ENCODE measurements at places on chromosomes 7 and 10.

DNA sequence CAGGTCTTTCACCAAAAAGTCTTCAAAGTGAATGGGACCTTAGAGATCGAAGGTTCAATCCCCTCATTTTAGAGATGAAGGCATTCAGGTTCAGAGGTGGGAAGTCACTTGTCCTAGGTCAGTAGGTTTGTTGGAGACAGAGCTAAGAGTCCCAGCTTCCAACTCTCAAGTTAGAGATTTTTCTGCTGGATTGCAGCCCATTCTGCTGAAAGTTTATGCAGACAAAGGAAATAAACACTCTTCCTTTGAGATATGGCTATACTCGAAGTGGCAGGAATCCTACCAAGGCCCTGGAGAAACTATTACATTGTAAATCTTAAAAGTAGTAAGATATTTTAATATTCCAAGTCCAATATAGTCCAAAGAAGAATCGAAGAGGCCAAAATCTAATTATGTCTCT, 64.4 kb downstream of the LYZL1 start:
- peaks cover 2% of the 10 kb centered on the region for H3K4me1 ChIP-seq
- H3K36me3 ChIP-seq = no peaks in the 10 kb centered on the region
- peak overlapping the region; percentile 48 for H3K27ac ChIP-seq
- no peaks in the 10 kb centered on the region for H3K27me3 ChIP-seq

DNA sequence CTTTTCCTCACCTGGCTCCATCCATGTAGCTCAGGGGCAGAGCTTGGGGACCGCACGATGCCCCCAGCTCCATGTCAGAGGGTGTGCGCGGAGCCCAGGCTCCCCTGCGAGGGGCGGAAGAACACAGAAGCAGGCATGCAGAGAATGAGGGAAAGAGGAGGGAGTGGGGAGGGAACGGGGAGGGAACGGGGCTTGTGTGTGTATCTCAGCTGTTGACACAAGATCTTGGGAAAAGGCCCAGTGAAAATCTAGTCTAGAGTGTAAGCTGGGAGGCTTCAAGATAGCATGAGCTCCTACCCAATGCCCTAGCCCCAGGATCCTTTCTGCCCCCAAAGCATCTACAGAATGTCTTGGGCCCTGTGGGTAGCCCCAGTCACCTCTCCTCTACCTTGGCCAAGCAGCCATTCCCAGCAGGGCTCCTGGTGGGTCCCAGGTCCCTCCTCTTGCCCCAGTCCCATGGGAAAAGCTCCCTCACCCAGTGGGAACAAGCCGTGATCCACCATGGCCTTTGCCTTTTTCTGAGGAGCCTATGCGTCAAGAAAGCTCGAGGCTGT, 25.1 kb upstream of the NDST2 start:
- no peaks in the 10 kb centered on the region for H3K27me3 ChIP-seq
- no peaks in the 10 kb centered on the region for H3K36me3 ChIP-seq
- no peak overlapping the region for H3K27ac ChIP-seq
- H3K4me1 ChIP-seq = no peaks in the 10 kb centered on the region
- H3K4me3 ChIP-seq = no peak overlapping the region

- H3K4me3 ChIP-seq = no peak overlapping the region
- H3K36me3 ChIP-seq = no peaks in the 10 kb centered on the region
- DNase-seq = no peak
- H3K27ac ChIP-seq = no peak overlapping the region
Observed at GRCh38 chr10:25294032-25294926, 119.5 kb downstream of the GPR158 start.

GRCh38 chr10:22736134-22736533, 21.8 kb upstream of the PIP4K2A start:
- no peaks in the 10 kb centered on the region for H3K4me1 ChIP-seq
- H3K36me3 ChIP-seq = no peaks in the 10 kb centered on the region
- H3K27ac ChIP-seq = no peak overlapping the region
- H3K4me3 ChIP-seq = no peak overlapping the region
- DNase-seq = no peak
- H3K27me3 ChIP-seq = no peaks in the 10 kb centered on the region

DNA sequence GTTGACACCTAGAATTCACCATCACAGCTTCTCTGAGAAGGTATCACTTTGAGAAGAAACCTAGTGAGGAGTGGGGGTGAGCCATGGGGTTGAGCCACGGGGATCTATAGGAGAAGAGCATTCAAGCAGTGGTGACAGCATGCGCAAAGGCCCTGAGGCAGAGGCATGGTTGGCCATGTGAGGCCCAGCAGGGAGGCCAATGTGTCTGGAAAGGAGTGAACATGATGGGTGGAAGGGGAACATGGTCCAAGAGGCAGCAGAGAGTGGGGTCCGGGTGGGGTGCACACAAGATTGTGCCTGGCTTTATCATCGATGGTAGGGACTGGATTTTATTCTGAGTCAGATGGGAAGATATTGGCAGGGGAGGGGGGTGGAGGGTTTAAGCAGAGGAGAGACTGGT, 36.0 kb upstream of the LEP start:
- H3K27ac ChIP-seq = no peak overlapping the region
- DNase-seq = no peak
- H3K27me3 ChIP-seq = no peaks in the 10 kb centered on the region
- H3K4me1 ChIP-seq = peaks cover 4% of the 10 kb centered on the region

GRCh38 chr10:72852508-72852907, 41.0 kb upstream of the OIT3 start:
- no peaks in the 10 kb centered on the region for H3K4me1 ChIP-seq
- no peaks in the 10 kb centered on the region for H3K27me3 ChIP-seq
- no peak overlapping the region for H3K27ac ChIP-seq
- H3K36me3 ChIP-seq = no peaks in the 10 kb centered on the region

GRCh38 chr10:48764486-48764885, 79.8 kb downstream of the WDFY4 start:
- H3K27ac ChIP-seq = no peak overlapping the region
- H3K36me3 ChIP-seq = no peaks in the 10 kb centered on the region
- H3K4me1 ChIP-seq = no peaks in the 10 kb centered on the region
- no peak overlapping the region for H3K4me3 ChIP-seq

GRCh38 chr10:37520488-37520887, 336.9 kb downstream of the ZNF248 start:
- DNase-seq = no peak
- H3K4me3 ChIP-seq = no peak overlapping the region
- H3K27me3 ChIP-seq = no peaks in the 10 kb centered on the region
- no peak overlapping the region for H3K27ac ChIP-seq

DNA sequence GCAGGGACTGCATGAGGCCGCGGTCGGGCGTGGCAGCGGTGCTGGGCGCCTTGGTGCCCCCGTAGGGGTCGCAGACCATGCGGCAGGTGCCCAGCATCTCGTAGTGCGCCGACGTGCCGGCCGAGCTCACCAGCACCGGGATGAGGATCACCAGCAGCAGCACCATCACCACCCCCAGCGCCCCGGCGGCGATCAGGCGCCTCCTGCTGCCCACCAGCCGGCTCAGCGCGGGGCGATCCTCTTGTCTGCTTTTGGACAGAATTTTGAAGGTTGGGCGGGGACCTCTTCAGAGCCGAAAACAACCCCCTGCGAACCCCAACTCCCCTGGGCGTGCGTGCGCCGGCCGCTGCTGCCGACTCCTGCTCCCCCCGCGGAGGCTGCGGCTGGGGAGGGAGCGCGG, 779 bp downstream of the C1QL3 start:
- DNase-seq = no peak
- H3K4me3 ChIP-seq = peak overlapping the region; percentile 9
- H3K4me1 ChIP-seq = peaks cover 8% of the 10 kb centered on the region
- H3K36me3 ChIP-seq = no peaks in the 10 kb centered on the region
- H3K27me3 ChIP-seq = no peaks in the 10 kb centered on the region

GRCh38 chr10:7409045-7409731, 1.6 kb downstream of the SFMBT2 start:
- H3K27me3 ChIP-seq = no peaks in the 10 kb centered on the region
- H3K27ac ChIP-seq = peak overlapping the region; percentile 83
- no peaks in the 10 kb centered on the region for H3K36me3 ChIP-seq
- DNase-seq = peak; percentile 64

GRCh38 chr10:101495324-101495925, 92.6 kb downstream of the POLL start:
- H3K4me1 ChIP-seq = no peaks in the 10 kb centered on the region
- no peaks in the 10 kb centered on the region for H3K36me3 ChIP-seq
- H3K27ac ChIP-seq = no peak overlapping the region
- no peaks in the 10 kb centered on the region for H3K27me3 ChIP-seq
- no peak for DNase-seq
- no peak overlapping the region for H3K4me3 ChIP-seq

GRCh38 chr7:12031638-12032037, 179.5 kb upstream of the TMEM106B start:
- H3K36me3 ChIP-seq = no peaks in the 10 kb centered on the region
- no peaks in the 10 kb centered on the region for H3K27me3 ChIP-seq
- no peak overlapping the region for H3K27ac ChIP-seq
- no peak overlapping the region for H3K4me3 ChIP-seq

DNA sequence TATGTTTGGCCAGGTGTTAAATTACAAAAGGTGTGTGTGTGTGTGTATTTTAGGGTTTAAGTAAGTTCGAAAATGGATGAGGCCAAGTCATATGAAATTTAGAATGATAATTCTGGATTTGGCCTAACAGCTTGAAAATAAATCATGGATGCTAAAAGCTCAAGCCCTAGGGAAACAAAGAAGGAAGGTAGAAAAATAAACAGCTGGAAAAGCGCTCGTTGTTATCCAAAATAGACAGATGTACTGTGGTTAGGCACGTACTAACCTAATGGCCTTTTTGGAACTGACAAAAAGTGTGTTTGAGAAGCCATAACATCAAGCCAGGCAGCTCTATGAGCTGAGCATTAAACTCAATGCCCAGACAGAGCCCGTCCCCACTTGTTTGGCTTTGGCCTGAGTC, 17.5 kb upstream of the PALS2 start:
- no peak for DNase-seq
- no peak overlapping the region for H3K27ac ChIP-seq
- no peaks in the 10 kb centered on the region for H3K4me1 ChIP-seq
- H3K4me3 ChIP-seq = no peak overlapping the region
- no peaks in the 10 kb centered on the region for H3K27me3 ChIP-seq

GRCh38 chr7:13279854-13280435, 592.5 kb downstream of the ARL4A start:
- H3K4me1 ChIP-seq = no peaks in the 10 kb centered on the region
- H3K27ac ChIP-seq = no peak overlapping the region
- H3K4me3 ChIP-seq = no peak overlapping the region
- DNase-seq = no peak

DNA sequence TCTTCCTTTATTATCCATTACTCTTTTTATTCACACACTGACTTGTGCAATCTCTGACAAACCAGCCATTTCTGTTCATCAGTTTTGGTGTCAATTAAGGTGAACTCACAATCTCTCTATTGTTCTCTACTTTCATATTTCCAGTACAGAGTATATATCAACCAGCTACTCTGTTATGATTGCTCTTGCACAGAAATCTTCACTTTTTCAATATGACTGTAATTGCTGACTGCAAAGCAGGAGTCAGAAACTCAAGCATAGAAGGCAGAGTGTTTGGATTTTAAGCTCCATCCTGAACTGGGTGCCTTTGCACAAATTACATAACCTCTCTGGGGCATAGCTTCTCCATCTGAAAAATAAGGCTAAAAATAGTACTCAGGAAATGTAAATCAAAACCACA, 1042.0 kb downstream of the GRM8 start:
- H3K4me3 ChIP-seq = no peak overlapping the region
- no peaks in the 10 kb centered on the region for H3K4me1 ChIP-seq
- DNase-seq = no peak
- H3K36me3 ChIP-seq = no peaks in the 10 kb centered on the region

DNA sequence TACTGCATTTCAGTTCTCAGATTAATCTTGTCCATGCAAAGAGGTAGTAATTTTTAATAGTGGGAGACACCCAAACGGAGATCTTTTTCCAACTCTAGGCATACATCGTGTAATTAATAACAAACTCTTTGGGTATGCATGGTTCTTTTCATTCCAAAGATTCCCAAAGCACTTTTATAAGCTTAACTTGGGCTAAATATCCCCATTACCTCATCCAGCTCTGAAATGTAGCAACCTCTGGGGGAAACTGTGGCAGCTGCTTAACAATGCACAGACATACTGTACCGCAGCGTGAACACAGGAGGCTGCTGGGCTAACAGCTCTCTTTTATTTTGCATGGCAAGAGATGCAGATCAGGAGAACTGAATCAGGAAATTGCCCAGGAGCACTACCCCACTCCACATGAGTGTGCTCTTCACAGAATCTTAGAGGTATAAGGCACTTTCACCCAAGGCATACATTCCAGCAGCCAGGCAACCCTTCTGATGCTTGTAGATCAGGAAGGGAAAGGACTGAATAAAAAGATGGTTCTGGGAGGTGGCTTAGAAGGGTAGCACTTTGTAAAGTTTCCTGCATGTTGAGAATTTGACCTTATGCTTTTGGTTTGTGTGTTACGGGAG, 114.4 kb upstream of the GLI3 start:
- no peaks in the 10 kb centered on the region for H3K36me3 ChIP-seq
- no peaks in the 10 kb centered on the region for H3K4me1 ChIP-seq
- H3K4me3 ChIP-seq = no peak overlapping the region
- H3K27me3 ChIP-seq = no peaks in the 10 kb centered on the region
- DNase-seq = no peak

DNA sequence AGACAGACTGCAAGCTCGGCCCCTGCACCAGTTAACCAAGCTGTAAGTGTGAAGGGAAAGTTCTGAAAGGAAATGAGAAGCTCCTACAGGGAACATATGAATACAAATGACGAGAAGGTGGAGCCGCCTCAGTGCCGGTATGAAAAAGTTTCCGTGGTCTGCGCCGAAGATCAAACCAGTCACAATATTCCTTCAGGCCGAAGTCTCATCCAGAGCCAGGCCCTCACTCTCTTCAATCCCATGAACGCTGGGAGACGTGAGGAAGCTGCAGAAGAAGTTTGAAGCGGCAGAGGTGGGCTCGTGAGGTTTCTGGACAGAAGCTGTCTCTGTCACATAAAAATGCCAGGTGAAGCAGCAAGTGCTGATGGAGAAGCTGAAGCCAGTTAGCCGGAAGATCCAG, 71.9 kb downstream of the CFAP46 start:
- H3K27ac ChIP-seq = no peak overlapping the region
- peak; percentile 4 for DNase-seq
- no peaks in the 10 kb centered on the region for H3K27me3 ChIP-seq
- H3K4me3 ChIP-seq = no peak overlapping the region
- H3K4me1 ChIP-seq = no peaks in the 10 kb centered on the region
